ENCODE measurements at places on chromosomes 4 and X.
A peak's percentile ranks its signal among the peaks of the same experiment; 100 is the strongest.

DNA sequence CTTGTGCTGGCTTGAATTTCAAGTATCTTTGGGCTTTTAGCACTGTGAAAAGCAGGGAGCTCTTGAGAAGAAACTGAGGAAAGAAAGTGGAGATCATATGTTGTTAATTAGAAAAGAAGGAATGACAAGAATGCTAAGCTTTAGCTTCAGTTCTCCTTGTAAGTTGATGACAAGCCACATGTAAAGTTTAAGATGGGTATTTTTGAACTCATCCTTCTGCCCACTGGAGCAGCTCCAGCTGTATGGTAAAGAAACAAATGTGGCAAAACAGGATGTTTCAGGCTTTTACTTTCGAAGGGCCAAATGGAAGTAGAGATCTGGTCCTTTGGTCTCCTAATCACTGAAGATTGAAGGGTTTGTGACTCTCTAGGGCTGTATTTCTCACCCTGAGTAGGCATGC is 137.8 kb downstream of the GUCY2F start:
- no peak for DNase-seq

DNA sequence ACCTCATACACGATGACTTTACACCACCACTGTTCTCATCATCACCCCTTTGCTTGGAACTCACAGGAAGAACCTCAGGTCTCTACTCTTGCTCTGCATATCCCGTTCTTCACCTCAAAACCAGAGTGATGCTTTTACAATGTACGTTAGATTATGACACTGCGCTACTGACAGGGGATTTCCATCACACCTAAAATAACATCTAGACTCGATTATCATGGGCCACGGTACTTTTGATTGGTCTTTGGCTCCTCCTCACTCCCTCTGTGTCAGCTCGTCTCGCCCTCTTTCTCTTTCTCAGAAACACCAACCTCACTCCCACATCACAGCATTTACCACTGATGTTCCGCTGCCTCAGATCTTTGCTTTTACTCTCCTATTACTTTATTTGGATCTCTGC is 172.4 kb downstream of the TLL1 start:
- no peak for DNase-seq

GRCh38 chr4:67712000-67712625 is 11.2 kb upstream of the UBA6 start:
- DNase-seq, result no peak

- DNase-seq, result no peak
Observed at GRCh38 chr4:169601016-169601771, 11.2 kb downstream of the NEK1 start.

GRCh38 chrX:11558972-11559371 is 106.7 kb downstream of the ARHGAP6 start:
- no peak for DNase-seq

GRCh38 chr4:22546299-22546698 is 30.4 kb upstream of the ADGRA3 start:
- DNase-seq, result no peak

DNA sequence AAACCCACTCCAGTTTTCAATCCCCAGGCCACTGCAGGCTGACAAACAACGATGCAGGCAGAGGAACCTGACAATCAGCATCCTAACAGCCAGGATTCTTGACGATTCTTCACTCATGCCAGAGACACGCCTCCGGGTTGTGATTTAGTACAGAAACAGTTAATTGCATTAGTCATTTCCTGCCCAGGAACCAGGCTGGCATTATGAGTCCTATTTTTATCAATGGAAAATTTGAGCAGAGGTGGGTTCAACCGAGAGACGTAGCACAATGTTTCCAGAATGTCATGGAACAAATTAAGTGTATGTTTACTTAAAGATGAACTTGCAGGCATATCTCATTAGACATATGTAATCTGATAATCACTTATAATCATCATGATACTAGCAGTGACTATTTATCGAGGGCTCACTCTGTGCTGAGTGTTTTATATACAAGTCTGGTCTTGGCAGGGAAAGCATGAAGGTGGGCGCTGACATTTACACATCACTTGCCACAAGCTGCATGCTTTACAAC is 159.7 kb downstream of the NSUN7 start:
- peak; percentile 63 for DNase-seq

GRCh38 chr4:22070256-22070655 is 121.7 kb upstream of the KCNIP4 start:
- DNase-seq, result no peak

Measured in LoVo (cell line).